Upper lobe of right lung (tissue), 1 donor: ENCODE measurements at places on chromosomes 12 and 14. TPM values are rescaled to one million over a fixed set of nuclear protein-coding genes. Genes with fewer than 3 reads are reported as not detected.

The C12orf50 gene
- not detected for total RNA-seq

The CMAS gene
- total RNA-seq, result 29.4 TPM

The SSPN gene
- total RNA-seq, result 15.6 TPM

The SIX6 gene
- not detected for total RNA-seq

The INF2 gene
- total RNA-seq, result 117 TPM

The ERC1 gene
- total RNA-seq, result 54.3 TPM

The BATF gene
- 4.9 TPM for total RNA-seq

The PPP1R1A gene
- total RNA-seq, result not detected

The NXPH4 gene
- total RNA-seq, result not detected

The ADAM21 gene
- total RNA-seq, result not detected

The CLEC6A gene
- 2.0 TPM for total RNA-seq

The GPR65 gene
- total RNA-seq, result 7.7 TPM

The AMHR2 gene
- total RNA-seq, result 0.46 TPM

The SLC35F4 gene
- not detected for total RNA-seq

The PTHLH gene
- total RNA-seq, result 1.9 TPM

The PTGER2 gene
- total RNA-seq, result 5.3 TPM

The KRT73 gene
- total RNA-seq, result 0.52 TPM

The PHLDA1 gene
- total RNA-seq, result 16.2 TPM

The APOF gene
- total RNA-seq, result not detected

The LHX5 gene
- total RNA-seq, result not detected

The RNASE3 gene
- not detected for total RNA-seq

The IGF1 gene
- total RNA-seq, result 6.0 TPM

The RTL1 gene
- not detected for total RNA-seq

The AGAP2 gene
- 5.4 TPM for total RNA-seq

The LUM gene
- total RNA-seq, result 361 TPM
